ENCODE measurements at places on chromosomes 3 and 15.

DNA sequence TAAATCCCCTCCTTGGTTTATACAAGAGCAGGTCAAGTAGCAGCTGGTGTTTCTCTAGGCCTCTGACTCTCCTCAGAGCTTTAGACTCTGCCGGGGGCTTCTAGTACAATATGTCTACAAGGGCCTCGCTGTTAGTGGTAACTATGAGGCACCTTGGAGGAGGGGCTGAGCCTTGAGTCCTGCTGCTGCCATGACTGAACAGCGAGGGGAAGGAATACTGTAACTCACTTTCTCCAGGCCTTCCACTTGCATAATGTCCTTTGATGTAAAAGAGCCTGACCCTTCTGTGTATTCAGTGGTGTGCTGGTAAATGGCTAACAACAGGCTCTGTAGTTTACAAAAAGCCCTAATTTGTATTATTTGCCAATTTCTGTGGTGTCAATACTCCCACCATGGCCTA is 27.8 kb downstream of the DRD3 start:
- no peak for DNase-seq

DNA sequence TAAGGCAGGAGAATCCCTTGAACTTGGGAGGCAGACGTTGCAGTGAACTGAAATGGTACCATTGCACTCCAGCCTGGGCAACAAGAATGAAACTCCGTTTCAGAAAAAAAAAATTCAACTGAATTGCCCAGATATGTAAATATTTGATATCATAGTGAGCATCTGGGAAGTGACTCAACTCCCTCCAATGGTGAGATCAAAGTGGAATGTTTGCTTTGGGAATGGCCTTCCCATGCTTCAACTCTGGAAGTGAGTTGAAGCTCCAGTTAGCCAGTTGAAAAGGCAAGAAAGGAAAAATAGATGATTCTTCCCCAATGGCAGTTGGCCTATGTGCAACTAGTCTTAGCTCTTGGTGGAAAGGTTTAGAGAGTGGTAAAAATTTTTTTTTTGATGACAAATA is 131.6 kb upstream of the CMC1 start:
- DNase-seq, result no peak

DNA sequence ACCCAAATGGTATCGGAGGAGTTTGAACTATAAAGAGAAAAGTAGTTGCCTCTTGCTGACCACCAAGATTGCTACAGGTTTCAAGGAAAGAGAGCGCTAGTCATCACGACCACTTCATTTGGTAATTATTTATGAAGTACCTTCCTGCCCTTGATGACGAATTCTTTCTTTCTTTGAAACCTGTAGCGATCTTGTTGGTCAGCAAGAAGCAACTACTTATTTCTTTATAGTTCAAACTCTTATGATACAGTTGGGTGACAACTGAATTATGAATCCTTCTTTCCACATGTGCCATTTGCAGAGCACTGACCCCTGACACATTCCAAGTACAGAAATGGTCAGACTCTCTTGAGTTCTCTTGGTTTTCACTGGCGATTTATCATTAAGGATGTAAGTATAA is 46.8 kb downstream of the THRB start:
- DNase-seq, result no peak

- DNase-seq, result no peak
Observed at GRCh38 chr15:62445244-62445643, 280.2 kb upstream of the C2CD4B start.

GRCh38 chr15:71366926-71367325 is 251.7 kb downstream of the THSD4 start:
- DNase-seq, result no peak

DNA sequence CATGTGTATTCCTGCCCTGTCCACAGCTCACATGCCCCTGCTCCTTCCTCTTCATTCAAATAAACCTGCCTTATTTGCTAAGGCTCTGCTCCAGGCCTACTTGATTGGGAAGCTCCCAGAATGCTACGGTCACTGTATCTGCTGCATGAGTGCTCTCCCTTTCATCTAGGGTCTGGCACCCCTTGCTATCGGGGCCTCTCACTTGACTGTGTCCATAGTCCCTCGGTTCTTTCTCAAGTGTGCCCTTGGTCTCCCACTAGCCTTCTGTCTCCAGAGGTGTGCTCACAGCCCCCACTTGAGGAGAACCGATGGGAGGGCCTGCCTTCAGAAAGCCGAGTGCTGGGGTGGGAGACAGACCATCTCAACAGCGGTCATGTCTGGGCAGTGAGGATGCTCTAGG is 57.4 kb upstream of the NMNAT3 start:
- DNase-seq, result no peak

GRCh38 chr3:52153389-52154096 is 680 bp downstream of the POC1A start:
- DNase-seq, result no peak

- no peak for DNase-seq
Observed at GRCh38 chr15:68113273-68113672, 59.2 kb downstream of the PIAS1 start.

GRCh38 chr3:65479990-65480389 is 558.7 kb downstream of the MAGI1 start:
- DNase-seq, result no peak

- no peak for DNase-seq
Observed at GRCh38 chr15:83928392-83928734, 274.4 kb downstream of the ADAMTSL3 start.

- no peak for DNase-seq
Observed at GRCh38 chr3:195207056-195207455, 63.9 kb downstream of the XXYLT1 start.

DNA sequence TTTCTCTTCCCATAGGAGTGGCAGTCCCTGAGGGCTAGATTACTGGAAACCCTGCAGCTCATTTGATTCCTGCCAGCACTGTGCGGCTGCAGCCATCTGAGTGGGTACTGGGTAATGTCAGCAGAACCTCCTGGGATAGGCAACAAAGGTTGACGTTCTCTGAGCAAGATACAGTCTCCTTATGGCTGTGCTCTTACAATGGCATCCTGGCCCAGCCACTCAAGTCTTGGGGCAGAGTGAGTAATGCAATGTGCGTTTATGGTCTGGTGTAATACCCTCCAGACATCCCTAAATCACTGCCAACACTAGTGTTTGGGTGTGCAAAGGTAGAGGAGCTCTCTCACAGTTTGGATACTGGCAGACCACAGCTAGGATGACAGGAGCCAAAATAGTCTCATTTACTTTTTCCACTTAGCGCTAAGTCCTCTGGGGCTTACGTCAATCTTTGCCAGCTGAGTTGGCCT is 775.8 kb downstream of the ZNF385D start:
- no peak for DNase-seq

- no peak for DNase-seq
Observed at GRCh38 chr3:14429237-14429636, 26.8 kb downstream of the SLC6A6 start.

DNA sequence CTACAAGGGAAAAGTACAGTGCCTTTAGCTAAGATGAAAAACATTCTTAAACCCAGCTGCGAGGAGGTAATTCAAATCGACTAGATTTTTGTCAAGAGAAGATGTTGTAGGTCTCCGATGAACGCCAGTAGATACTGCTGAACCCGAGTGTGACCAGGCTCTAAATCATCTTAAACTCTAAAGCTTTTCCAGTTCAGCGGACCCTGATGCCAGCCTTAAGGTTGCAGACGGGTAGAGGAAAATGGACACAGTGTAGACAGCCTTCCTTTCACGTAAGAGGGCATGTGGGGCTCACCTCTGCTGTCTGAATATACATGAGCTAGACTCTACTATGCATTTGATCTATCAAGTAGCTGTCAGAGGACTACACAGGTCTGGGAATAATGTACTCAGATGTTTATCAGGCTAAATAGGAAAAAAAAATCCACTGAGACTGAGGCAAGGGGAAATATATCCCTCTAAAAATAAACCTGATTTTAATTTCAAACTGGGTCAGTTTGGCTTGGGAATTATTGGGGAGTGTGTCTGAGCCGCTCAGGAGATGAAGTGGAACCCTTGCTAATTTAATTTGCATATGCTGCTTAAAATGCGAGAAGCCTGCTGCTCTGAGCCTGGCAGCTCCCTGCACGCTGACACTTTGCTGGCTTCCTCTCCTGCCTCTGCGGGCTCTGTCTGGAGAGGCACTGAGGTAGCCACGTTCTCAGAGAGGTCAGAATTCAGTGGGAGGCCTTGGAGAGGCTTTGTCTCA is 151.9 kb downstream of the CADPS start:
- DNase-seq, result no peak

- no peak for DNase-seq
Observed at GRCh38 chr3:162369306-162369705, 872.7 kb downstream of the OTOL1 start.

DNA sequence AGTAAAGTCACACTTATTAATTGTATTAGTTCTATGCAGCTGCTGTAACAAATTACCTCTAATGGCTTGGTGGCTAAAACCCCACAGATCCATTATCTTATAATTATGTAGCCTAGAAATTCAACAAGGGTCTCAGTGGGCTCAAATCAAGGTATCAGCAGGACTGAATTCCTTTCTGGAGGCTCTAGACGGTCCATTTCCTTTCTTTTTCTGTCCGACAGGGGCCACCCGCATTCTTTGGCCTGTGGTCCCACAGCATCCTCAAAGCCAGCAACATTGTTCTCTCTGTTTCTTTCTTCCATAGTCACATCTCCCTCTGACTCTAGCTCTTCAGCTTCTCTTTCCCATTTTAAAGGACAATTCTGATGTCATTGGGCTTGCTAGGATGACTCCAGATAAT is 276.3 kb upstream of the ZNF717 start:
- no peak for DNase-seq

GRCh38 chr3:187181454-187182170 is 15.7 kb upstream of the RTP1 start:
- DNase-seq, result no peak

- no peak for DNase-seq
Observed at GRCh38 chr3:7367968-7368367, 507.1 kb downstream of the GRM7 start.

- DNase-seq, result no peak
Observed at GRCh38 chr3:21435871-21436270, 315.1 kb downstream of the ZNF385D start.

DNA sequence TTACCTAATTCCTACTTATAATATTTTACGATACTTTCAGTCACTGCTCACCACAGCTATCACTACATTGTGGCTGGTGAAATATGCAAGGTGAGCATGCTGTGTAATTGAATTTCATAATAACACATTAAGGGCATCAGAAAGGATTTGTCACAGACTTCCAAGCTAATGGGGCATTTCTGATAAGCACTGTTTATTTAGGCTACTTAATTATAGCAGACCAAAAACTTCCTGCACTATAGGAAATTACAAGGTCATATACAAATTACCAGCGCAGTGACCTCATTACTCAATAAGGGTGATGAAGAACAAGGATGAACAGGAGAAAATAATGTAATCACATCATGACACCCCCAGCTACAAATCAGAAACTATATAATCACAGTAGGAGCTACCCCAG is 88.6 kb upstream of the FAM3D start:
- no peak for DNase-seq

Measured in effector CD8-positive, alpha-beta T cell (primary cell).